ENCODE measurements at places on chromosomes 16 and 17.

GRCh38 chr16:72769876-72770275 lies 278.1 kb downstream of the ZFHX3 start:
- no peak for DNase-seq

DNA sequence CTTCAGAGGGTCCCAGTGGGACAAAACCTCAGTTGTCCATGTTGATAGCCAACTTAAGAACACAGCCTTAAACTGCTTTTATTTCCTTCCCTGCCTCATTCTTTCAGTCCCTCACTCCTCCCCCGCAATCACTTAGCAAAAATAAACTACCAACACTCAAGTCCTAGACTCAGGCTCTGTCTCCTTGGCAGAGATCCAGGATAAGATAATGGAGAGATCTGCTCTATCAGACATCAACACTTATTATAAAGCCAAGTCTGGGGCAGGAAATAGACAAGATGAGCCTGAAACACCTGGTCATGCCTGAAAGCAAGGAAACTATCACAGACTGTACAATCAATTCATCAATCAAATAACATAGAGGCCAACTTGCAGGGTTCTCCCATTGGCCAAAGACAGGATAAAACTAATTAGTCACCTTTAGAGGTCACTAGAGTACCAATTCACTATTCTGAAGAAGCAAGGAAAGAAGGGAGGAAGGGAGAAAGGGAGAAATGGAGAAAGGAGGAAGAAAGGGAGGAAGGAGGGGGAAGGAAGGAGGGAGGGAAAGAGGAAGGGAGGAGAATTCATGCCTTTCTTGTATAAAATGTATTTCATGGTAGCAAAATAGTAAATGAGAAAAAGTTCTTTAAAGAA lies 15.7 kb downstream of the HYDIN start:
- DNase-seq: no peak

- no peak for DNase-seq
Measured at GRCh38 chr17:49120166-49120565, 12.4 kb upstream of the B4GALNT2 start.

GRCh38 chr17:43576563-43577229 lies 30.6 kb upstream of the ETV4 start:
- DNase-seq: peak; percentile 86

DNA sequence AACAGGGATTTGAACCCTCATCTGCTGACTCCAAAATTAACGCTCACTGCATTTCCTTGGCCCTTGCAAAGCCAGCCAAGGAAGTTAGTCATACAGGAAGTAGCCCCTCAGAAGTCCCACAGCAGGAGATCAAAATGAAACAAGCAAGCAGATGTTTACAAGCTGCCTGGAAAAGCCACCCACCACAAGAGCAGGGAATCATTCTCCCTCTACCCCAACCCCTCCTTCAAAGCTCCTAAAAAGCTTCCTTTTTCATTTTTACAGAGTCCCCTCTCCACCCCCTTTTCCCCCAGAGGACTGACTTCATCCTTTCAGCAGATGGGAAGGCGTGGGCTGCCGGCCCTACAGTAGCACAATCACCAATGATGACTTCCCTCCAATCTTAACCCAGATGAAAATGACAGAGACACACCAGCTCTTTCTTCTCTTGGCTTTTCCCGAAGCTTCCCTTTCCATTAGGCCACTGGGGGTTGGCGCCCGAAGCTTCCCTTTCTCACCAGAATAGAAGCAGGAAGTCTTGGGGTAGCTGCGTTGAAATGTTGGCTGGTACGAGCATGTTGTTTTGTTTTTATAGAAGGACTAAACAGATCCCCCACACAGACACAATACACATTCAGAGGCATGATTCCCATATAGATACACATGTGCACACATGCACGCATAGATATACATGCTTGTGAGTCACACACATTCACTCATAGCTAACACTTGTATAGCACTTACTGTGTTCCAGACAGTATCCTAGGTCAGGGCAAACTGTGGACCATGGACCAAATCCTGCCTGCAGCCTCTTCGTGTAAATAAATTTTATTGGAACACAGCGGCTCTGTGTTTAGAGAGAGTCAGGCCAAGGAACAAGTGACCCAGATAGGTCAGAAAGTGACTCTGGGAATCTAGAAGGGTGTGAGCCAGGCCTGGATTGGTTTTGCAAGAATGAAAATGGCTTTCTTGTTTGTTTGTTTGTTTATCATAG lies 17.4 kb downstream of the ITPRIPL2 start:
- peak; percentile 72 for DNase-seq

DNA sequence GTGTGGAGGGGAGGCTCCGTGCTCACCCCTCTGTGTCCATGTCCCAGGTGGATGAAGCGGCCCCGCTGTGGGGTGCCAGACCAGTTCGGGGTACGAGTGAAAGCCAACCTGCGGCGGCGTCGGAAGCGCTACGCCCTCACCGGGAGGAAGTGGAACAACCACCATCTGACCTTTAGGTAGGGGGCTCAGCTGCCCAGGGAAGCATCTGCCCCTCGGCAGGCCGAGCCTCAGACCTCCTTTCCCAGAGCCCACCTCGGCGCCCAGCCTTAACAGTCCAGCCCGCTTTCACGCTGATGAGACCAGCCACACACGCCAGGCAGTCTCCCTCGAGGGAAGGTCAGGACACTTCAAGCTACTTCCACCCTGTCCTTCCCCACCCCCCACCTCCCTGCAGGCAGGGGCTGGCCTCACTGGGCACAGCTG lies 12.7 kb downstream of the MMP15 start:
- DNase-seq: no peak

GRCh38 chr17:41060052-41060604 lies at the start of gene KRTAP2-3:
Gene KRTAP2-3 (minus strand): TSS chr17:41060114. CDS start chr17:41060050, 64 bp downstream.
- no peak for DNase-seq

GRCh38 chr16:67844497-67844896 lies 2.2 kb upstream of the NUTF2 start:
- no peak for DNase-seq

GRCh38 chr17:38743556-38744171 lies 4.5 kb downstream of the PCGF2 start:
- no peak for DNase-seq

DNA sequence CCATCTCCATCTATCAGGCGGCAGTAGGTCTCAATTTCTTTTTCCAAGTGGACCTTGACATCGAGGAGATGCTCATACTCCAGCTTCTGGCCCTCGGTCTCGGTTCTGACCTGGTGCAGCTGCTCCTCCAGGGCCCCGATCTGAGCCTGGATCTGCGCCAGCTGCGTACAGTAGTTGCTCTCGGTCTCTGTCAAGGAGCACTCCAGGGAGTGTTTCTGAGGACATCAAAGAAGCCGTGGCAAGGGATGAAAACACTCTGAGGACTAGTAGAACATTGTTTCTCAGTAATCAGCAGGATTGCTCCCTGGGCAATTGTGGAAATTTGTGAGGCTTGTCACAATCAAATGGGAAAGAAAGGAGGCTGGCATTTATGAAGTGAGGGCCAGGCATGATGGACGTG lies 5.9 kb downstream of the KRT28 start:
- DNase-seq: no peak

- DNase-seq: no peak
Measured at GRCh38 chr17:47801906-47802305, 19.7 kb downstream of the OSBPL7 start.

DNA sequence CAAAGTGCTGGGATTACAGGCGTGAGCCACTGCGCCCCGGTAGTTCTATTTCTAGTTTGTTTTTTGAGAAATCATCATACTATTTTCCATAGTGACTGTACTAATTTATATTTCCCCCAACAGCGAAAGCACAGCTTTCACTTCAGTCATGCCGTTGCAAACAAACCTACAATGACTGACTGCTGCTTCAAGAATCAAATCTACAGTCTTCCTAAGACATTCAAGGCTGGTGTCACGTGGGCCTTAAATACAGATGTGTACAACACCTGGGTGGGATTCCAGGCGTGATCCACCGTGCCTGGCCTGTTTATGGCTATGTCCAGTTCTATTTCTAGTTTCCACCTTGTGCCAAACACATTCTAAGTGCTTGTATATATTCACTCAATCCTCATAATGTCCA lies 72.0 kb downstream of the ABCC6 start:
- DNase-seq: no peak

- no peak for DNase-seq
Measured at GRCh38 chr16:46808997-46809396, 22.0 kb downstream of the C16orf87 start.

GRCh38 chr17:63337579-63337978 lies 108.5 kb downstream of the CYB561 start:
- no peak for DNase-seq

DNA sequence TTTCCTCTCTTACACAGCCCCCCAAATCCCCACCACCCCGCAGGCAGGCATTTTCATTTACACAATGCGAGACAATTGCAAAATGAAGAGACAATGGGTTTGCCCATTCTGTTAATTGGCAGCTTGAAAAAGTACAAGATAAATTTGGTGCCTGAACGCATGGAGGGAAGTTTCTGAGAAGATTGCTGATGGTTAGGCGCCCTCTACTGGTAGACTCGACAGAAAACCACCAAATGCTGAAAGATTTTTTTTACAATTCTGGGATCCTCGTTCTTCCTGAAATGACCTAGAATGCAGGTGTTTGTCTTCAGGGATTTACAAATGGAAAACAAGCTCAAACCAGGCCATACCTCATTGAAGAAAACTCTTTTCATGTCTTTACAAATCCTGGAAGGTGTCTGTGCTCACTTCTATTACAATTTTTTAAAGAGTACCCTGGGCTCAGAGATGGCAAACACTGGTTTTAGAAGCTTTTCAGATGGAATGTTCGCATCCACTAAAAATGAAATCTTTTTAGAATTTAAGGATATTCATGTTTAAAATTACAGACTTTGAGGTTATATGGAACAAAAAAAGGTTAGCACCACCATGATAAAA lies 338.5 kb downstream of the PMP22 start:
- peak; percentile 70 for DNase-seq

GRCh38 chr16:70687102-70687511 lies 1.3 kb upstream of the MTSS2 start:
- DNase-seq: peak; percentile 68

GRCh38 chr17:60874772-60875171 lies 197.1 kb downstream of the BCAS3 start:
- no peak for DNase-seq

DNA sequence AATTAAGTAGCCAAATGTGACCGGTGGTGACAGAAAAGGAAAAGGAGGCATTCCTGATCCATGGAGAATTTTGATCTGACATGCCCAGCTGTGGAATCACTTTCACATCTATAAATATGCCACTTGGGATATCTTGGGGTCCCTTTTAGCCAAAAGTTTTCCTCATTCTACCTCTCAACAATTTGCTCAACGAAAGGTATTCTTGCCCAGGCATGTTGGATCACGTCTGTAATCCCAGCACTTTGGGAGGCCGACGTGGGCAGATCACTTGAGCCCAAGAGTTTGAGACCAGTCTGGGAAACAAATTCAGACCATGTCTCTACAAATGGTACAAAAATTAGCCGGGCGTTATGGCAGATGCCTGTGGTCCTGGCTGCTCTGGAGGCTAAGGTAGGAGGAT lies 24.3 kb downstream of the LITAF start:
- no peak for DNase-seq

DNA sequence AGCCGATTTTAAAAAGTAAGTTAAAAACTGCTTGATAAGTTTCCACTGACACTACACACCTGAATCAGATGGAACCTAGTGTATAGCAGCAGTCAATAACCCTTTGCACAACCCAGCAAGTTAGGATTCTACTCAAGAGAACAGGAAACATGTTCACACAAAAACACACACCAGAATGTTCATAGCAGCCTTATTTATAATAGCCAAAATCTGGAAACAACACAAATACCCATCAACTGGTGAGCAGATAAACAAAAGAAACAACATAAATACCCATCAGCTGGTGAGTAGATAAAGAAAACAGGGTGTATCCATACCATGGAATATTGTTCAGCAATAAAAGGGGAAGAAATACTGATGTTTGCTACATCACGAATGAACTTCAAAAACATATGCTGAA lies 2.7 kb upstream of the CDH11 start:
- DNase-seq: no peak

GRCh38 chr17:8444494-8444893 lies 8.8 kb downstream of the NDEL1 start:
- DNase-seq: no peak

- DNase-seq: no peak
Measured at GRCh38 chr16:51030516-51030915, 120.6 kb downstream of the SALL1 start.

DNA sequence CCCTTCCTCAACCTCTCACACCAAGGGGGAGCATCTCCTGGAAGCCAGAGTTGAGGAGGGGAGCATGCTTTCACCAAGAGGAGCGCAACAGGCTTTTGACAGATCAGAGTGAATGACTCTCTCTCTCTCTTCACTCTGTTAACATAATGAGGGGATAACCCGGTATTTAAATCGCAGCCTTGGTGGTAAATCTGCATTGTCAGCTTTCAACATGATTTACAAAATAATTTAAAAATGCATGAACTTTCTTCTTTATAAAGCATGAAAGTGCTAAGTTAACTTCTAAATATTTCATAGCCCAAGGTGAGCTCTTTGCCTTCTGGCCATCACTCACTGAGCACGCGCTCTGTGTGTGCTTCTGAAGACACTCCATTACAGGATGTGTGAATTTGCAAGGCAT lies 61.8 kb downstream of the TMEM114 start:
- no peak for DNase-seq

- DNase-seq: peak; percentile 81
Measured at GRCh38 chr17:49727380-49727779, 19.6 kb upstream of the SLC35B1 start.

DNA sequence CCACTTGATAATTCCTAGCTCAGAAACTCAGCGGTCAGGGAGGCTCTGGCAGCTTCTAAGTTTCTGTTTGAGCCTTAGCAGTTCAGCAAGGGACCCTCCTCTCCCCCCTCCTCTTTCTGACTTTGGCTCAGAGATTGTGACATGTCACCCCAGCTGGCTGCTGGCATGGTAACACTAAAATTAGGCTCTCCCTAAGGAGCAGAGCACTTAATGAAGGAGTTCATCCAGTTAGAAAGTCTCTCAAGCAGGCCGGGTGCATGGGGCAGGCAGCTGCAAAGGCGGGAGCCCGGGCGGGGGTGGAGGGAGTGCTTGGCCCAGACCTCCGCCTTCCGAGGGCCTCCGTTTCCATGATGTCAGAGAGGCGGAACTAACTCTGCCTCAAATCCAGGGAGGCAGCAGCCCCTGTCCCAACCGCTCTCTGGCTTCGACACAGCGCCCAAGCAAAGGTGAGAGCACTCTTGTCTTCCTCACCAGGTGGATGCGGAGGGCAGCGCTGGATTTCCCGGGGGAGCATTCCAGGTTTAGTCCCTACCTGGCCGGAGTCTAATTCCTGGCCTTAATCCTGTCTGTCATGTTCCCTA lies 128.0 kb upstream of the PLCG2 start:
- DNase-seq: peak; percentile 95

Measured in femur (tissue), 1 donor.